NCI-H2029 (cell line): ENCODE measurements at places on chromosomes 6 and 20.

DNA sequence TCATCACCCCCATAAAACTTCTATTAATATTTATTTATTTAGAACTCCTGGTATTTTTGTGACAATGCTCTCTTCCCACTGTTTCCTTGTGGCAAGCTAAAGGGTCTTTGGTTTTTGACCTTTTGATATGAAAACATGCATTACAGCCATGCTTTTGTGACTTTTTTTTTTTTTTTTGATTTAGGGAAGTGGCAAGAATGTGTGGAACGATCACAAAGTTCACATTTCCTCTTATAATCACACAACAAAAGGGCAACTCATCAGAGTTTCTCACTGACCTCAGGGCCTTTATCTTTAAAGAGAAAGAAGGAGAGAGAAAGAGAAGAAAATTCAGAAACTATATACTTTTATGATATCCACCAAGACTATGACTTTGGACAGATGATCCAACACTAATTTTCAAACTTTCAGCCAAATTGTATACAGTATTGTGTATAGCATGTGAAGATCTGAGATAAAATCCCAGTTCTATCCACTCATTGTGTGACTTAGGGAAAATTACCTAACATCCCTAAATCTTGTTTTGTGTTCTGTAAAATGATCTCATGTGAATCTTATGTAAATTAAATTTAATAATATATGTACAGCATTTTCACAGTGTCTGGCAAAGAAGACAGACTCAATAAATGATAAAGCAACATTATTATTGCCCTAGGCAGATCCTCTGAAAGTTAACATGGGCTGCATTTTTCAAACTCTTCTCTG is 106.8 kb upstream of the MARCKS start:
- DNase-seq = no peak

GRCh38 chr6:152637296-152638047 is at the start of gene SYNE1:
SYNE1 (minus strand) TSS chr6:152637362; CDS start chr6:152628331, 9,031 bp downstream.
- no peak for DNase-seq

DNA sequence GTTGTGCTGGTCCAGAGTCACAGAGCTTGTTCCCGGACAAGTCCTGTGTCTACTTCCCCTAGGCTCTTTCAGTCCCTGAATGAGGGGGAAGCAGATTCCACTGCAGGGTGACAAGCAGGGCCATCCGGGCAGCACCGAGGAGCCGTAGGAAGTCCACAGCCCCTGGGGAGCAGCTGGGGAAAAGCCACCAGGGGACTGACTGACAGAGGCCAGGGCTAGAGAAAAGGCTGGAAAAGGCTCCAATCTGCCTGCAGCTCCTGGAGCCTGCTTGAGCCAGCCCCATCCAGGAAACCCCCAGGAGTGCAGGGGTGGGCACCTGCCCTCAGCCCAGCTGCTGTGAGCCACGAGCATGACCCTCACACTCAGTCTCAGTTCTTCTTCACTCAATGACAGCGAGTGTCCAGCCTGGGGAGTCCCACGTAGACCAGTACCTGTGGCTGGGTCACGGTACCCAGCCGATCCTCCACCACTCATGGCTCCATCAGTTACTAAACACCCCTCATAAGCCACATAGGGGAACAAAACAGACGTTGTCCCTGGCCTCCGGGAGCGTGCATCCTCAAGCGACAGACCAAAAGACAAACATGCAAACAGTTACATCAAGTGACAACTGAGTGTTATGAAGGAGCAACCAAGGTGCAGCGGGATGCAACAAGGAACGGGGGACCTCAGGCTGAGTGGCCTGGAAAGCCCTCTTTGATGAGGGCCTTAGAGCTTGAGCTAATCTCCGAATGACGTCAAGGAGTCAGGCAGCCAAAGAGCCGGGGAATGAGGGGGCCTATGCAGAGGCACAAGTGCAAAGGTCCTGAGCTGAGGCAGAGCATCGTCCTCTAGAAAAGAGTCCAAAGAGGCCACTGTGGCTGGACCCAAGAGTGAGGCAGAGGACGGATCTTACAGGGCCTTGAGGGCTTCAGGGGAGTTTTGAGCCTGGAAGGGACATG is 24.8 kb upstream of the VSTM2L start:
- DNase-seq = no peak

DNA sequence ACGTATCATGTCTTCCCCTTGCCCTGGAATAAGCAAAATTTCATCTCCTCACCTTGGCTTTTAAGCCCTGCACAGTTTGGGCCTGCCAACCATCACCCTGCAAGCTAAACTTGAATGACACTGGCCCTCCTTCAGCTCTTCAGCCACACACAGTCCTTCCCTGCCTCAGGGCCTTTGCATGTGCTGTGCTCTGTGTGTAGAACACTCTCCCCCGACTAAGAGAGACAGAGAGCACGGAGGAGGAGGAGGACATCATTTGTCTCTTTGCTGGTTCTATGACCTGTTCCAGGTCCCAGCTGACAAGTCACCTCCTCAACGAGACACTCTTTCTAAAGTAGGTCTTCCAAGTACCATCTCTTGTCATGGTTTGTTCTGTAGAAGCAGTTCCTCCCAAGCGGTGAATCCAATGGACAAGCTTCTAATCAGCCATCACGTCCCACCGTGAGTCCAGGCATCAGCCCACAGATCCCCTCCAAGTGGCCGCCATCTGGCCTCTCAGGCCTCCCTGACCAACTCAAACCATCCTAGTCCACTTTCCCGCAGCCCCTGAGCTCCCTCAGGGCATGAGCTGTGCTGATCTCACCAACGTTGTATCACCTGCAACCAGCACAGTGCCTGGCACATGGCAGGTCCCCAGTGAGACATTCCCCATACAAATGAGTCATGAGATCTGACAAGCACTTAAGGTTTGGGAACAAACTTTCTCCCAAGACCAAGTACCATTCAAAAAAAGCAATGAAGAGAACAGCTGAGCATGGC is 30.5 kb downstream of the NFATC2 start:
- no peak for DNase-seq

GRCh38 chr20:48686238-48687116 is 141.3 kb downstream of the PREX1 start:
- no peak for DNase-seq

DNA sequence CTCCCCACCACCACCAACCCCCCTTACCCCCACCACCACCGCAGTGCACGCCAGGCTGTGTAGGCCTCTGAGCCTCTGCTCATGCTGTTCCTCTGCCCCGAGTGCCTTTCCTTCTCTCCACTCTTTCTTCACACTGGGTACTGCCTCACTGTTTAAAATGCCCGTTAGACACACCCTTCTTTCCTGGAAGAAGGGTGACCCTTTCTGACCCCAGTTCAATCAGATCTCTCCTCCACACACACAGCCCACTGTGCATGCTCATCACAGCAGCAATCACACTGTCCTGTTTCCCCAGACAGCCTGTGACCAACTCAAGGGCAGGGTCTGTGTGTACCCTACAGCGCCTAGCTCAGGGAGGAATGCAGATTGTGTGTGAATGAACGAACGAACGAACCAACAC is 10.0 kb downstream of the TMEM74B start:
- DNase-seq = no peak

DNA sequence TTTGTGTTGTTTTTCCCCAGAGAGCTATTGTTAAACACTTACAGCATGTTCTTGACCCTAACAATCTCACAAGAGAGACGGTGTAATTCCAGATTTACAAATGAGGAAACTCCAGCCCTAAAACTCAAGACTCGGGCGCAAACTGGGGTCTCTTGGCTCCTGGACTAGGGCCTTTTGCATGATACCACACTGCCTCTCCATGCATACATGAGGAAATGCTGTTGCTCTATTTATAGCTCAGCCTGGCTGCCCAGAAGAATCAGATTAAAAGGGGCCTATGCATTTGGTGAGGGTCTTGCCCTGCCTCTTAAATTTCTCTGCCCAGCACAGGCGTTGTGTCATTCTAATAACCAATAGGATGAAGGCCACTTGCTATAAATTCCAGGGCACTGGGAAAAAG is 30.5 kb upstream of the SNRPB2 start:
- no peak for DNase-seq

DNA sequence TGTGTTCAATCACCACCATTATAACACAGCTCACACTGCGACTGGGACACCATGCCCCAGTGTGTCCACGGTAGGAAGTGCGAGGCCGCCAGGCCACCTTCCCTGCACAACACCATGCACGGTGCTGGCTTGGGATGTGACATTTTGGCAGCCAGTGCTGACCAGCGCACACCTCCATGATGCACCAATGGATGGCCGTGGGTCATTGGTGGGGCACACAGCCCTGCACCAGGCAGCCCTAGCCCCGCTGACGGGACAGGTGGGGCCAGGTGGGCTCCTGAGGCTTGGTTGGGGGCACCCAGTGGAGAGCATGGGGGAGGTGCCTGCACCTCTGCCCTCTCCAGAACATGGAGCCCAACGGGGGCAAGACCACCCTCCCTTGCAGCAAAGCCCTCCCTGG is 18.2 kb upstream of the FRMD1 start:
- DNase-seq = no peak

GRCh38 chr6:151260205-151260604 is 20.4 kb downstream of the AKAP12 start:
- DNase-seq = no peak

DNA sequence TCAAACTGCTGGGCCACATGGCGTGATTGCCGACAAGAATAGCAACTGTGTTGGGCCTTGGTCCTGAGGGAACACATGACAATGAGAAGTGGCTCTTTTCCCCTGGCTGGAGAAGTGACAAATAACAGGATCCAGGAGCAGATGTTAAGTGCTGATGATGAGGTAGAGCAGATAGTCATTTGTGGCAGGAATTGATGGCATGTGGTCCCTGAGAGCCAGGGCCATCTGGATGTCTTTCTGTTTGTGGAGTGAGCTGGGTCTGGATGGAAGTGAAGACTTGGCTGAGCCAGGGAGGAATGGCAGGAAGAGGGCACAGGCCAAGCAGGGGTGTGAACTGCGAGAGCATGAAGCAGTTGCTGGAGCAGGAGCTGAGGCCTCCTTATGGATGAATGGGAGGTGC is 67.8 kb downstream of the SCAND1 start:
- no peak for DNase-seq

DNA sequence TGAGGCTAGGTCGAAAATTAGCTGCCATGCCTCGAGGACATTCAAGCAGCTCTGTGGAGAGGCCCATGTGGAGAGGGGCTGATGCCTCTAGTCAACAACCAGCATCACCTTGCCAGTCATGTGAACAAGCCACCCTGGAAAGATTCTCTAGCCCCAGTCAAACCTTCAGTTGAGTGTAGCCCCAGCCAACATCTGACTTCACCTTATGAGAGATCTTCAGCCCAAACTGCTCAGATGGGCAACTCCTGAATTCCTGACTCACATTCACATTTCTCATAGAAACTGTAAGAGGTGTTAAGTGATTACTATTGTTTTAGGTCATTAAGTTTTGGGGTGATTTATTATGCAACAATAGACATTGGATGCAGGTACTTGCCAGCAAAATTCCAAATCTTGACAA is 44.9 kb downstream of the GJA10 start:
- no peak for DNase-seq

- no peak for DNase-seq
These were observed 504 bp downstream of the SNTA1 start for GRCh38 chr20:33443006-33443511.

DNA sequence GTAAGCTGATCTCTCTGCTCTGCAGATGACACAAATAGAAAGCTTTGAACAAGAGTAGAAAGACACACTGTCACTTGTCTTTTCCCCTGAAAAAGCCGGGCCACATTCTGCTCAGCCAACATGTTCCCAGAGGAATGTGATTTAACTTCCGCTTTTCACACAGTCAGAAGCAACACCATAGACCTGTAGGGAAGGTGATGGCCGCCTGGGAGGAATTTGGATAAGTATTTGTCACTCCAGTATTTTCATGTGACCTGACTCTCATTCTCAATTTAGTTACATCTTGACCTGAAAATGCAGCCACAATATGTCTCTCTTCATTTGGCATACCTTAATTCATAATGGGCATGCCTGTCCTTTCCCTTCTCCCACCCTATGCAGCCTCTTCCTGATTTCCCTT is 2.0 kb upstream of the GRM1 start:
- DNase-seq = no peak

DNA sequence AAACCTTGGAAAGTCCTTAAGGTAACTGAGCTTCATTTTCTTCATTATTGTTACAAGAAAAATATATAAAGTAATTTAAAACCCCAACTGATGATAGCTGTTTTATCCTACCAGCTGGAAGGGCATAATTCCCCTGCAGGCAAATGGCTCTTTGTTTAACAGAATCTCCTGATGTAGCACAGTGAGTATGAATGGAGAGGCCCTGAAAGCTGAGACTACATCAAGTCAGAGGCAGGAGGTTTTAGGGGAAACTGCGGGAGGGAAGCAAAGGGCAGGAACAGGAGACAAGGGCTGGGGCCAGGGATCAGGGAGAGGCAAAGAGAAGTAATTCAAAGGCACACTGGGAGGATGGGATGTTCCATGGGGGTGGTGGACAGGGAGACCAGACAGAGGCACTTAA is 119.0 kb upstream of the LRFN2 start:
- no peak for DNase-seq

DNA sequence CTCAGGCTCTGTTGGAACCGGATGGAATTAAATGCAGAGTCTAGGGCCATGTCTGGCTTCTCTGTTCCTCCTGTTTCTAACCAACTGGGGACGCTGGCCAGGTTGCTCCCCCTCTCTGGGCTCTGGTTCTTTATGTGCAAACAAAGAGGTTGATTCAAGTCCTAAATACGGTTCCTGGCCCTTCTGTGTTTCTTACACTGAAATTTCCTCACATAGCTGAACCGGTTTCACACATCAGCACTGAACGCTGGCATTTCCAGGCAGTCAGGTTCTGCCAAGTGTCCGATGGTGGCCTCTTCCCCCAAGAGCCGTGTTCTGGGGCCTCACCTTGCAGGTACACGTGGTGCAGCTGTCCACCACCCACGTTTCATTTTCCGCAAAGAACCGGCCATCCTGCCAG is 13.5 kb downstream of the THBS2 start:
- no peak for DNase-seq

- DNase-seq = no peak
These were observed 109.9 kb upstream of the TIAM2 start for GRCh38 chr6:154885214-154885613.

DNA sequence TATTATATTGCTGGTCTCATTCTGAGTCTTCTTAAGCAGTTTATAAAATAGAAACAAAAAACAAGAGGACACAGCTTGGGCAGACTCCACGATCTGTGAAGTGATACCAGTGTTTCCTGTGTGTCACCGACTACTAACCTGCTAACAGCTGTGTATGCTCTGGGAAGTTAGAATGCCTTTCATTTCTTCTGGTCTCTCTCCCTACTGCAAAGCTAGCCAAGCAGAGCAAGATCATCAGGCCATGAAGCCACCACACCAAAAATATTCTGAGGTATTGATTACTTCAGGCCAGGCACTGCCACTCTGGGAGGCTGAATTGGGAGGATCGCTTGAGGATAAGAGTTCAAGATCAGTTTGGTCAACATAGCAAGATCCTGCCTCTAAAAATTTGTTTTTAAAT is 46.9 kb upstream of the SMIM29 start:
- DNase-seq = no peak

- no peak for DNase-seq
These were observed 2.0 kb downstream of the TSBP1 start for GRCh38 chr6:32369660-32370059.

DNA sequence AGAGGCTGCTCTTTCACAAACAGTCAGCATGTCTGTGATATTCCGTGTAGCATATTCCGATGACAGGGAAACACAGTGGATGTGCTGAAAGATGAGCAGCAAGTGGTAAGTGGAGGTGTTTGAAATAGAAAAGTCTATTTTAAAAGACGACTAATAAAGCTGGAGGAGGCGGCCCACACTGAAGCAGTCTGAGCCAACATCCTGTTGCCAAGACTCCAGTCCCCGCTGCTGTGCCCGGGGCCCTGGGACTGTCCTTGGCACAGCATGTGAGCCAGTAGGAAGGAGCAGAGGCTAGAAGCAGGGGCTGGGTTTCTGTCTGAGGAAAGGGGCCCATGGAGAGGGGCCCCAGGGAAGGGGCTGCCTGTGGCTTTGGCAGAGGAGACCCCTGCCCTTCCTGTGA is 351.5 kb upstream of the CHD6 start:
- DNase-seq = no peak
